ENCODE measurements at places on chromosomes 7 and 10. TPM values are rescaled to one million over a fixed set of nuclear protein-coding genes. Genes with fewer than 3 reads are reported as not detected.

DNA sequence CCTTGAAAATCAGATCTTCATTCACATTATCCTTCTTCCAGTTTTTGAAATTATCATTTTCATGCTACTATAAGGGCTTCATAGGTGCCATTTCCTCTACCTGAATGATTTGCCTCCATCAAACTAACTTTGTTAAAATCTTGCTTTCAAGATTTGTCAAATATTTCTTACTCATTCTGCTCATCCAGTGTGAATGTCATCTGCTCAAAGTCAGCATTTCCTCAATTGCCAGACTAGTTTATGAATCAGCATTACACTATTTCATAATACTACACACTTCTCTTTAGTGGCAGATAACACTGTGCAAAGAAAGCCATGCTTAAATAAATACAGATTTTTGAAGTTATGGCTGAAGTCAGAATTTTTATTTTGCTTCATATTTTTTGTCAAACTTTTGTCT is 21.3 kb upstream of the LIPF start:
- peak; percentile 50 for DNase-seq

The KCNH2 gene
- 6.2 TPM for total RNA-seq

The TMEM254 gene
- 5.4 TPM for total RNA-seq

DNA sequence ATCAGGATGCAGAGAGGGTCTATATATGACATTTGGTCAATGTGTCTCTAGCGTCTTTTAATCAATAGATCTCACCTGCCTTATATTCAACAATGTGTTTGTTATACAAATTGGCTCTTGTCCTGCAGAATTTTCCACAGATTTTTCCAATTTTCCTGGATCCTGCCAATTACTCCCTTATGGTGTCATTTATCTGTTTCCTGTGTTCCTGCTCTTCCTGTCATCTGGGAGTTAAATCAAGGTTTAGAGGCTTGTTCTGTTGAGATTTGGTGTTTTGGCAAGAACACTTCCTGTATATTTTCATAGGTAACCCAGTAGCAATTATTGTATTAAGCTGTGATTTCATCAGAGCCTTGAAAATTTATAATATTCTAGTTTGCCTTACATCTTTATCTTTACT is 8.8 kb upstream of the C10orf71 start:
- DNase-seq, result no peak

The FANK1 gene
- 2.6 TPM for total RNA-seq

GRCh38 chr10:119302172-119302571 is 94.8 kb downstream of the GRK5 start:
- no peak for DNase-seq

The TMEM273 gene
- total RNA-seq, result not detected

- no peak for DNase-seq
Measured at GRCh38 chr10:17120694-17121093, 8.9 kb downstream of the CUBN start.

GRCh38 chr7:138943061-138943460 is 38.1 kb downstream of the KIAA1549 start:
- DNase-seq, result no peak

The VGF gene
- total RNA-seq, result 0.66 TPM

GRCh38 chr10:3808689-3809199 is 23.7 kb upstream of the KLF6 start:
- DNase-seq, result no peak

DNA sequence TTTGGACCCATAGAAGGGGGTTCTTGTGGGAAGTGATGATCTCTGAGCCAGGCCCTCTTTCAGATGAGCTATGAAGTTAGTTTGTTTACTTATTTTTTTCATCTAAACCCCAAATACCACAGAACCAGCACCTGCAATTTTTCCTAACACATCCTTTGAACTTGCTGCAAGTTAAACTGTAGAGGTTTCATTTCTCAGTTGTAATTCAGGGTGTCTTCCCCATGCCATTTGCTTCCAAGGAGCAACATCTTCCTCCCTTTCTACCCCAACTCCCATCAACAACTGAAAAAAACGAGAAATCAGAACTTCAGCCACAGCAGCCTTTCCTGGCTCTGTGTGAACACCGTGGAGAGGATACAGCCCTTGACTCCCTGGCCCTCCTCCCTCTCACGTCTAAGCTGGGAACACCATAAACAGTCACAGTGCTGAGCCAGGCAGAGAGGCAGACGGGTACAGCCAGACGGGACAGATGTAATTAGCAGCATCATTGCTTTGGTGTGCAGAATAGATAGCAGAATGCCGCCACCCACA is 63.6 kb downstream of the RGS10 start:
- DNase-seq, result no peak

GRCh38 chr10:50388181-50388580 is 136.9 kb upstream of the ASAH2 start:
- no peak for DNase-seq
